ENCODE measurements at places on chromosomes 3 and 15.

DNA sequence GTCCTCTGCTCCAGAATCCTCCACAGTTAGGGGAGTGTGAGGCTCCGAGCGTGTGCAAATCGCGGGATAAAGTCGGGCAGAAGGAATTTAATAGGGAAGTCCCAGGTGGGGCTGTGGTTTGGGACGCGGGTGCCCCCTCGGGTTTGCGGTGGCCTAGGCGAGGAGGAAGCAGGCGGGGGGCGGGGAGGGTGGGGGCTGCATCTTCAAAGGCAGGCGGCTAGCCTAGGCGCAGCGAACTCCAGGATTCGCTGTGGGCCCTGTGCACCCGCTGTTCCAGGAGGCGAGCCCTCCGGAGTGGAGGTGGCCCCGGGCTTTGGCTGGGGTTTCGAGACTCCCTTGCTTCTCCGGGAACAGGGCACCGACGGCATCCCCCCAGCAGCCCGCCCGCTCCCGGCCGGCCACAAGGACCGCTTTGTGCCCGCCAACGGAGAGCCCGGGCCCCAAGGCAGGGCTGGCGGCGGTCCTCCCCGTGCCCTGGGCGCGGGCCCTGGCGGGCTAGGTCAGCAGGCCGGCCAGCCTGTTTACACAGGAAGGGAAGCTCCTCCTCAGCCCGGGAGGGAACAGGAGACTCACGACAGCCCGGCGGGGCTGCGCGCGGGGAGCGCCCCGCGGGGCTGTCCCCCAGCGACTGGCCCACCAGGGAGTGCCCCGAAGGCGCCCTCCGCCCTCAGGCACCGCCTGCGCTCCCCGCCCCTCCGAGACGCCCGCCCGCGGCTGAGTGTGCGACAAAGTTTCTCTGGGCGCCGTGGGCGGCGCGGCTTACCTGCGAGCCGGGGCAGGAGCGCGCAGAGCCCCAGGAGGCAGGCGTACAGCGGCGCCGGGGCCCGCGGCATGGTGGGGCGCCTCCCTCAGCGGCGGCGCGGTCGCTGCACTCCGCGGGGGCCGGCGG is 753 bp downstream of the ITGB5 start:
- DNase-seq = peak; percentile 5

DNA sequence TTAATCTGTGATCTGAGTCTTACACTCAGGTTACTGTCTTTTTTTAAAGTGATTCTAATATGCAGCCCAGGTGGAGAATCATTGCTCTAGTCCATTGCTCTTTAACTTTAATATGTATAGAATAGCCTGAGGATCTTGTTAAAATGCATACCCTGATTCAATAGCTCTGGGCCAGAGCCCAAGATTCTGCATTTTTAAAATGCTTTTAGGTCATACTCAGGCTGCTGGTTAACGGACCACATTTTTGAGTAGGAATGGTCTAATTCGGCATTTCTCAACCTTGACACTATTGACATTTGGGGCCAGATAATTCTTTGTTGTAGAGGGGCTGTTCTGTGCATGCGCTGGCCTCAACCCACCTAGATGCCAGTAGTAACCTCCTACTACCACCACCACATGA is 20.9 kb upstream of the FSTL1 start:
- no peak for DNase-seq

GRCh38 chr3:86985181-86985826 is 5.6 kb downstream of the VGLL3 start:
- no peak for DNase-seq

- no peak for DNase-seq
Measured at GRCh38 chr3:122902326-122902725, 107.5 kb downstream of the SLC49A4 start.

DNA sequence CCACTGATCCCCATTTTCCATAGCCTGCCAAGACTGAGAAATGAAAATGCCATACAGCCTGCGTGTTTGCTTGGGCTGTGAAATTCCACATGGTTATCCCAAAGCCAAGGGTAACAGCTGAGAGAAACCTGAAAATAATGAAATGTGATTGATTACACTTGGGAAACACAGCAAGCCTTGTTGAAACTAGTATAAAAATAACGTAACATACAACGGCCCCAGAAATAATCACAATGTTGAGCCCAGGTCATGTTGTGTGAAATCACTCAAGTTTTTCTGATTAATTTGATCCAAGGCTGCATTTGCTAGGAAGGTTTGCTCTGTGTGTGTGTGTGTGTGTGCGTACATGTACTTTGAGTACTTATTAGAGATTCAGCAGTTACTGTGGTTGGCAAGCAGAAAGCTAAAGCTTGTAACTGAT is 269.0 kb downstream of the OXSM start:
- DNase-seq = no peak

DNA sequence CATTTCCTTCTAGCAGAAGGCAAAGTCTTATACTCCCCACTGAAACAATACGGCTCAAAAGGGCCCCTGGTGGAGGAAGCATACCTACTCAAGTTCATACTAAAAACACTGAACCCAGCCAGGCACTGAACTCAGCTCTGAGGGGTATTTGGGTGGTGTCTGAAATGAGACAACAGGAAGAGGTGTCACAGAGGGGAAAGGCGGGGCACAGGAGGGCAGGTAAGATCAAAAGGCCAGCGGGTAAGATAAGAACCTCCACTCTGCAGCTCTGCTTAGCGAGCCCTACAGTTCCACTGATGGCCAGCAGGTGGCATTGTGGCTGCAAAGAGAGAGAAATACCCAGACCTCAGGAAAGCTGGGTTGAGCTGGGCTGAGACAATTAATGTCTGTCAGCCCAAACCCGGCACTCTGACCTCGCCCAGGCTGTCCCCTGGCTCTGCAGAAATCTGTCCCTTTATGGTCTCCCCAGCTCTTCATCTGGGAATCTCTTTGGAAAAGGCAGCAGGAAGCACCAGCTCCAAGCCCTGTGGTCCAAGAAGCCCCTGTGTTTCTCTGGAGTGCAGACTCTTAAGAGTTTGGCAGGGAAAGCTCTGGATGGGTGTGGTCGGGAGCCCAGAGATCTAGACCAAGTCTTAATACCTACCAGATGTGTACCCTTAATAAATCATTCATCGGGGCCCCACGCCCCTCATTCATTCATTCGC is 8.4 kb downstream of the MFGE8 start:
- peak; percentile 88 for DNase-seq

DNA sequence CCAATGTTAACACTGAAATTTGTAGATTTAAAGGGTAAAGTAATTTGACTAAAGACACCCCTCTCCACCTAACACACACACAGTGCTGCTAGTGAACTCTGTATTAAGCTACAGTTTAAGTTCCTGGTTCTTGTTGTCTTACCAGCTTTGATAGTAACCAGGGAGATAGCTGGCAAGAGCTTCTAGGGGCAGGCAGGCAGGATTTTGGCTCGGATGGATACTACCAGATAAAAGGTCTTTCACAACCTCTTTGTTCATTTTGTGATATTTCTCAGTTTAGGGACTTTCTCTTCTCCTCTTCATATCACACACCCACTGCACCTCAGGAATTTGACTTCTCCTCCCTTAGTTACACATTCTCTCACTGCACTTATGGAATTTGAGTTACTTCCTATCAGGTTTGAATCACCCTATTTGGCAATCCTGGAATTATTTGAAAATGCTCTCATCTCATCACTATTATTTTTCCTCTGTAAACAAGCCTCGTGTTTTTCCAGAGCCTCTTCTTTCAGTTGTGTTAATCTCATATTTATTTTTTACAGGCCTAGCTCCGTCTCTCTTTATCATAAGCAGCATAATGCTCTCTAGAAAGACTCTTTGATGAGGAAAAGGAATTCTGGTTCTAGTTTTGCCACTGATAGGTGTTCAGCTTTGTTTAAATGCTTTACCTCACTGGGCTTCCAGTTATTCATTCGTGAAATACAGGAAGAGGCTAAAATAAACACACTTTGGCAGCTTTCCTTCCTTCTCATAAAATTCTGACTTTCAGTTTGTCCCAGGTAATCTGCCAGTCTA is 23.0 kb upstream of the CLDN1 start:
- DNase-seq = no peak

- peak; percentile 25 for DNase-seq
Measured at GRCh38 chr15:43285609-43286037, 18.9 kb upstream of the TGM5 start.

DNA sequence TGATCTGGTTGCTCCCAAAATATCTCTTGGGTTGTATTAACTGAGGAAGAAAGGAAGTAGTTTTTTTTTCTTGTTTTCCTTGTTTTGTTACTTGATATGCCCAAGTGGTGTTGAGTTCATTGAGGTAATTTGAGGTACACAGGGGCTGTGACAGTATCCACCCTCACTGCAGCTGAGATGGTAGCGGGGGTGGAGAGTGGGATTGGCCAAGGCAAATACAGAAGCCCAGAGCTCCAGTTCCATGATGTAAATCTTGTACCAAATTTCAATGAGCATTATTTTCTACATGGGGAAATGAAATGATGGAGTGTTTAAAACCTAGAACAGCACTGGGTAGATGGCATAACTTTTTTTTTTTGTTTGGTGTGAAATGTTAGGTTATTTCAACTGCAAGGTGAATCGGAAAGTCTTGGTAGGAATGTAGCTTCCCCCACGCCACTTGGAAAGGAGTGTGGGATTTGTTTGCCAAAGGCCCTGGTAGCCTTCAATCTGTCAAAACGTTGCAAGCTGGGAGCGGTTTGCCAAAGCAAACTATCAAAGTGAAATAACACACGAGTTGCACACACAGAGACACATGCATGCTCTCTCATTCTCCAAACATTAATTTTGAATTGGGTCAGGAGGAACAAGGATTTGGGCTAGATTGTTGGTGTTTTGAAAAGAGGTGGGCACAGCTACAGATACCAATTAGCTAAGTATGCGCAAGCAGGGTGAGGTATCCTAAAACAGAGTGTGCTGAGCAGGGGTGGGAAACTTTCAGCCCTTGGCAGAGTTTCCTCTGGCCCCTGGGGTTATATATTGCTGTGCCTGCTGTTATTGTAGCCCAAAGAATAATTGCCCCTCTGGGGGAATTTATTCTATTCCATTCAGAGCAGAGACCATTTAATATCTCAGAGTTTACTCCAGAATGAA is 34.6 kb downstream of the THSD4 start:
- no peak for DNase-seq

GRCh38 chr3:143506190-143506589 is 342.1 kb downstream of the SLC9A9 start:
- DNase-seq = no peak

- no peak for DNase-seq
Measured at GRCh38 chr15:48996276-48996675, 32.6 kb upstream of the SHC4 start.

DNA sequence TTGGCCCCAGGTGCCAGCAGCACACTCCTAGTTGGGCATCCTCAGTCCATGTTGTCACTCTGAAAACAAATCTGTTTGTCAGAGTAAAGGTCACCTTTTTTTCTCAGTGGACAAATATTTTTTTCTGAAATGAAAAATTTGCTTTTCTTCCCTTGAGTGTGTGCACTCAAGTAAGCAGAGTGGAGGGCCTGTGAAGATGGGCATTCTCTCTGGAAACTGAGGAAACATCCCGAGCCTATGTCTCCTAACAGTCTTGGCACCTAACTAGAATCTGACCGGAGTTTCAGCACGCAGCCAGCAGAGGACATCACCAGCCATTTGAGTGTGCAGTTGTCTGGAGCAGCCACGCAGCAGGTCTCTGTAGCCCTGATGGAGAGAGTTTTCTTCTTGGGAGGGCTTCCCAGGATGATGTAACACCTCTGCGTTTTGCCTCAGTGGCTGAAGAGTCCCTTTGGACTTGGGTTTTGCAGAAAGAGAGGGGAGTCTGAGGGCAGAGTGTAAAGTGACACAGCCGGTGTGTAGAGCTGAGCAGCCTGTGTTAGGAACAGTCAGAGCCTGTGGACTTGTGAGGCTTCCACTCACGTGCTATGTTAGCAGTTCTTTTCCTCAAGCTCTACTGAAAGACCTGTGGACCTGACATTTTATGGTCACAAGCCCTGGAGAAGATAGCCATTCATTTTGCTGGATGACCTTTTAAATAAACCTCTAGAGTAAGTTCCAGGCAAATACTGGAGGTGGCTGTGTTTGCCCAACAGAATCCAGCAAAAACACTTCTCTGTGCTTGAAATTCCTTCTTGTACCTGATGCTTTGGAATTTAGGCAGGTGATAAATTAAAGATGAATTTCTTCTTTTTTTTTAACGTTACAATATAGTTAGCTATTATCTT is 51.6 kb downstream of the ABHD2 start:
- DNase-seq = no peak

GRCh38 chr15:27690290-27690689 is 408.8 kb downstream of the OCA2 start:
- no peak for DNase-seq

DNA sequence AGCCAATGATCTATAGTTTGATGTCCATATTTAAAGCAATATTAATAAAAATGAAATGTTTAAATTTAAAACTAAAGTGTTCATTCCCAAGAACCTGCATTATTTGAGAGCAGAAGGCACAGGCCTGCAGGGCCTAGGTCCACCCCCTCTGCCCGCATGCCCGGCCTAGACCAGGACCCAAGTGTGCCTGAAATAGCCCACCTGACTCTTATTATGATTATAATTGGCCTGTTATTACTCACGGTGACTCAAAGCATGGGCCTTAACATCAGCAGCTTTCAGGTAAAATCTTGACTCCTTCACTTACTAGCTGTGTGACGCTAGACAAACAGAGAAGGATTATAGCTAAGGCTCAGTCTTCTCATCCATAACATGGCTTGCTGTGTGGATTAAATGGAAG is 128.8 kb downstream of the PLCL2 start:
- DNase-seq = no peak

DNA sequence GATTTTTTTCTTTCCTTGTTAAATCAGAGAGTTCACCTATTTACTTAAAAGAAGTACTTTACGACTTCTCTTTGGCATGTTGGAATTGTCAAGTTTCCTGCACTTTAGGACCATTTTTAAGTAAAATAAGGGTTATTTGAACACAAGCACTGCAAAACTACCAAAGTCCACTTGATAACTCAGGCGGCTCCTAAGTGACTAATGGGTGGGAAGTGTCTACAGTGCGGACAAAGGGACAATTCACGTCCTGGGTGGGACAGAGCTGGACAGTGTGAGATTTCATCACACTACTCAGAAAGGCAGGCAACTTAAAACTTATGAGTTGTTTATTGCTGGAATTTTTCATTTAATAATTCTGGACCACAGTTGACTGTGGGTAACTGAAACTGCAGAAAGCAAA is 590.2 kb upstream of the UBE2E2 start:
- no peak for DNase-seq

DNA sequence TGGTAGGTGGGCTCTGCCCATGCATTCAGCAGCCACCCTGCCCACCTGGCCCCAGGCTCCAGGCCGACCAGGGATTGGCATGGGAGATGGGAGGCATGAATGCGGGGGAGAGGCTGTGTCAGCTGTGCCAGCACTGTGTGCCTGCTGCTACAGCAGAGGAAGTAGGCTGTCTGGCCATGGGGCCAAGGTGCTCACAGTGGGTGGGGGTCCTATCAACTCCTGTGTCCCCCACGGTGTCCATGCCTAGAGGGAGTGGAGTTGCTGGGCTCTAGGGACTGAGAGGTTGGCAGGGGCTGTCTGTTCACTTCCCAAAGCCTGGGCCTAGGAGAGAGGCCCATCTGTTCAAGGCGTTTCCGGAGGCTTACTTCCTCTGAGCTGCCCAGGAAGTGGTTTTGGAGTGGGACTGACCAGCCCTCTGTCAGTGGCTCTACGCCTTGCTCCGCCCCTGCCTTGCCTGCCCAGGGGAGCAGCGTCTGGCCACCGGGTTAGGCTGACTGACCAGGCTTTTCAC is 5.8 kb downstream of the PRKCD start:
- no peak for DNase-seq
